ENCODE measurements at places on chromosomes 1 and 21.

GRCh38 chr1:208083715-208084085 is 160.5 kb downstream of the PLXNA2 start:
- DNase-seq: no peak

DNA sequence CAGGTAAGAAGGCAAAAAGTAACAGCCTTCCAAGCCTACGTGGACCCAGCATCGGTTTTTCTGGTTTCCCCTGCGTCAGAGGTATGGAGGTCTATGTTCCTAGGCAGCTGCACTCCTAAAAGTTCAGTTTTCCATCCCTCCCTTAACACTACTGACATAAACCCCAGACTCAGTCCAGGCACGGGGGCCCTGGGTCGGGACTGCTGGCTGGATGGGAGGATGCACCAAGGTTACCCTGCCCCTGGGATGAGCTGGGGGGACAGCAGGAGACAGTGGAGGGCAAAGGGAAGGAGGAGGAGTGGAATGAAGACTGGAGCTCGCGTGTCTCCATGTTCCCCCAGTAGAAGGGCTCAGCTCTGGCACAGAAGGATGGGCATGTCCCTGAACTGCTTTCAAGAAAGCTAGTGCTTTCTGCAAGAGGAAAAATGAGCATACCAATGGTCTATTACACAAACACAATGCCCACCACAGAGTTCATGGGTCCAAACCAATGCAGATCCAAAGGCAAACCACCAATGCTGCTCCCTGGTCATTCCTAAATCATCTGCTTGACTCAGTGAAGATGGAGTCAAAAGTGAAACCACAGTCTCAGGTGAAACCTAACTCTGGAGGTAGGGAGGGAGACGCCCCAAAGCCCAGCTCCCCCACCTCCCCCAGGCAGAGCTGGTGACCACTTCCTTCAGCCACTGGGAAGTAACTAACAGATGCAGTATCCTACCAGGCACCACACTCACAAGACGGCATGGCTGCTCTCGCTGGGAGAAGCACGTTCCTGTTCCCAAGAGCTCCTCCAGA is 54.9 kb downstream of the CD46 start:
- no peak for DNase-seq

DNA sequence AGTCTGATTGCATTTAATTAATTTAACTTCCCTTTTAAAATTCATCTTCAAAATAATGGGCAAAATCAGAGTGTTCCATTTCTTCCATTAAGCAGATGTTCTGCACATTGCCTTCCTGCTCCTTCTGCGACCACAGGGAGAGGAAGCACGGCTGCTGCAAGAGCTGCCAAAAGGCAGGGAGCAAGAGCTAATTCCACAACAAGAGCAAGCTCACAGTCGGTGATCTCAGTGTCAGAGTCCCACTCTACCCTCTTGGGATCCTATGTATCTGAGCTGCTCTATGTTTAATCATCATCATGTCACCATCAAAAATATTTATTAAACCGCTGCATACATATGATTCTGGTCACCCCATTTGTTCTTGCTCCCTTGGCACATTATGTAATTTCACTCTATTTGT is 255.3 kb upstream of the CAMK1G start:
- no peak for DNase-seq

- peak; percentile 91 for DNase-seq
Observed at GRCh38 chr1:224929335-224930237, at the start of gene DNAH14. TSS of gene DNAH14 (plus strand) at chr1:224929675. CDS start at chr1:224952703, 23,028 bp downstream.

DNA sequence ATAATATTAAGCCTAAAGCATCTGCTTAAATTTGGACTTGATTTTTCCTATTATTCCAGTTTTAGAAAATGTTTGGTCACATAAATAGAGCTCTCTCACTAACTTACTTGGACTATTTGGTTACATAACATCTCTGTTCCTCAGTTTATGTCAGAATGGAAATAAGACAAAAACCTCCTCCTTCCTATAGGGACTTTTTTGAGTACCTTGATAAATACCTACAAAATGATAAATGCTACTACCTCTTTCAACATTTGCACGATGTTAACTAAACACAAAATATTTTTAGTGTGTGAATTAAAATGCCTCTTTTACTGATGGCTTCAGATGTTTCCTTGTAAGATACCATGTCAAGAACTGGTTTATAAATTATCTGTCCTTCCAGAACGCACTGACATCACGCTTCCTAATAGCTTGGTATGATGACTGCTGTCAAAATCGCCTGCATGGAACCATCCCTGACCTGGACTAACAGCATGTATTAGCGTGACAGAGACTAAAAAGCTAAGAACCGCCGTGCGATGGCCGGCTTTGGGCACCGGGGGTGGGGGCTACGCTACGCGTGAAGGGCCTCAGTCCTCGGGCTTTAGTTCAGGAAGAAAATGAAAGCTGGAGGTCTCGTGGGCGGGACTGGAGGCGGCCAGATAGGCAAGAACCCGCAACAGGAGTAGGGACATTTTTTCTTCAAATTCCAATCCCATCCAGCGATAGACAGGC is 133.2 kb upstream of the BARHL2 start:
- peak; percentile 13 for DNase-seq

DNA sequence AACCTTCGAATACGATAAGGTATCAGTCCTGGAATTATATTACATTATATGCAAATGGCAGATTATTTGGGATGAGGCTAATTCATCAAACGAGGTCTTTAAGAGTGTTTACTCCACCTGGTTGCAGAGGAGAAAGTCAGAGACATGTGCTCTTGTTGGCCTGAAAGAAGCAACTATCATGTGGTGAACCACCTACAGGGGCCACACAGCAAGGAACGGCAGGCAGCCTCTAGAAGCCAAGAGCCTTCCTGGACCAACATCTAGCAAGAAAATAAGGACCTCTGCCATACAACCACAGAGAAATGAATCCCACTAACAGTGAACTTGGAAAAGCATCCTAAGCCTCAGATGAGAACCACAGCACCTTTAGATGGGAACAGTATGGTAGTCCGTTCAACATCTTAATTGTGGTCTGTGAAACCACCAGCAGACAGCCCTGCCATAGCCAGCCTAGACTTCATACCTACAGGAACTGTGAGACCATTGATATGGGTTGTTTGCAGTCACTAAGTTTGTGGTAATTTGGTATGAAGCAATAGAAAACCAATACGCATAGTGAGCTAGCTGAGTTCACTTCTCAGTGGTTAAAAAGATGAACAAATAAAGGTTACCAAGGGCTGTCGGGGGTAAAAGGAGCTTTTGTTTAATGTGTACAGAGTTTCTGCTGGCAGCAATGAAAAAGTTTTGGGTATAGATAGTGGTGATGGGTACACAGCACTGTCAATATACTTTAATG is 345.7 kb upstream of the RUNX1 start:
- DNase-seq: no peak

- DNase-seq: no peak
Observed at GRCh38 chr1:52970149-52970548, 43.1 kb downstream of the SCP2 start.

GRCh38 chr1:108671143-108671542 is 10.2 kb upstream of the HENMT1 start:
- DNase-seq: no peak

GRCh38 chr1:159172614-159173291 is 1.3 kb downstream of the CADM3 start:
- no peak for DNase-seq

DNA sequence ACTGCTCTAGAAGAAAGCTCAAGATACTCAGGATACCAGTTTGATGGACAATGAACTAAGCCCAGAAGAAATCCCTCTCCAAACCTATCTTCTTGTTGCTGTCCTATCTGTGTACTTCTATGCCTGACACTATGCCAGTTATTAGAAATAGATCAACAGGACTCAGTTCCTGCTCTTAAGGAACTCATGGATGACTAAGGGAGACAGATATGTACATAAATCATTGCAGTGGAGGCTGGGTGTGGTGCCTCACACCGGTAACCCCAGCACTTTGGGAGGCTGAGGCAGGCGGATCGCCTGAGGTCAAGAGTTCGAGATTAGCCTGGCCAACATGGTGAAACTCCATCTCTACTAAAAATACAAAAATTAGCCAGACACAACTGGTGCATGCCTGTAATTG is 42.4 kb upstream of the AK4 start:
- no peak for DNase-seq

- no peak for DNase-seq
Observed at GRCh38 chr1:33500547-33500946, 28.1 kb downstream of the ZSCAN20 start.

GRCh38 chr1:93671099-93671621 is 10.5 kb downstream of the BCAR3 start:
- no peak for DNase-seq

DNA sequence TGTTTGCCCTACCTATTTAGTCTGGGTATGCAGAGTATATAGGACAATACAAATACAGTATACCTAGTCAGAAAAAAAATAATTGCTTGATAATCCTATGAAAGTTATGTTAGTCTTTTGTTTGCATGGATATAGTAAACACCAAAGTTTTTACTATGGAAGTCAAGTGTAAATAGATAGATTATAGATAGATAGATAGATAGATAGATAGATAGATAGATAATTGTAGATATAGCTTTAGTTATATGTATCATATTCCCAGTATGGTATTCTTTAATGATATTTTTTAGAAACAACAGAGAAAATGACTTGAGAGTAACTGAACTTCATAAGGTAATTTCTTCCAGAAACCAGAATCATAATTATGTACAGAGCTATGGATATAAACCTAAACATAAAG is 158.2 kb downstream of the NCAM2 start:
- no peak for DNase-seq

DNA sequence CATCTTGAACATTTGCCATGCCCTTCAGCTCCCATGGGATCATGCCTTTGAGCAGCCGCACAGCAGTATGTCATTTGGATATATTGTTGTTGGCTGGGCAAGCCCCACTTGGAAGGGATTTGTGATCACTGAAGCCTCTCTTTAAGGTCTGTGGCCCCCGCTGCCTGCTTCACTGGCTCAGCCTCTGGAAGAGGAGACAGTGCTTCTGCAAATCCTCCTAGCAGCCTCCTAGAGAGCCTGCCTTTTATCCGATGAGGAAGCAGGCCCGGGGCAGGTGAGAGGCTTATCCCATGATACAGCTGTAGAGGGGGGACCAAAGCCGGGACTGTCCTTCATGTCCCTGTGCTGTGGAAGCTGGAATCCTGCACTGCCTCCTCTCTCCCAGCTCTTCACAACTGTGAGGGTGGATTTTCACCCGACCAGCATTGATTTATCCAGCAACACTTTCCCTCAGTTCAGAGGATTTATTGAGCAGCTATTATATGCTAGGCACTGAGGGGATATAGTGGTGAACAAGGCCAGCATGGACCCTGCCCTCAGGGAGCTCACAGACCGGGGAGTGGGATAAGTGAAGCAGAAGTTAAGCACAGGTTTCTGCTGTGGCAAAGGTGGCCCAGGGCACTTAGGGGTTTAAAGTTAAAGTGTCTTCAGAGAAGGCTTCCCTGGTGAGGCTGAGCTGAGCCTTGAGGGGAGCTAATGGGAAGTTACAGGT is 3.9 kb downstream of the TMEM61 start:
- DNase-seq: no peak

- no peak for DNase-seq
Observed at GRCh38 chr1:225866061-225866837, 15.9 kb downstream of the TMEM63A start.

DNA sequence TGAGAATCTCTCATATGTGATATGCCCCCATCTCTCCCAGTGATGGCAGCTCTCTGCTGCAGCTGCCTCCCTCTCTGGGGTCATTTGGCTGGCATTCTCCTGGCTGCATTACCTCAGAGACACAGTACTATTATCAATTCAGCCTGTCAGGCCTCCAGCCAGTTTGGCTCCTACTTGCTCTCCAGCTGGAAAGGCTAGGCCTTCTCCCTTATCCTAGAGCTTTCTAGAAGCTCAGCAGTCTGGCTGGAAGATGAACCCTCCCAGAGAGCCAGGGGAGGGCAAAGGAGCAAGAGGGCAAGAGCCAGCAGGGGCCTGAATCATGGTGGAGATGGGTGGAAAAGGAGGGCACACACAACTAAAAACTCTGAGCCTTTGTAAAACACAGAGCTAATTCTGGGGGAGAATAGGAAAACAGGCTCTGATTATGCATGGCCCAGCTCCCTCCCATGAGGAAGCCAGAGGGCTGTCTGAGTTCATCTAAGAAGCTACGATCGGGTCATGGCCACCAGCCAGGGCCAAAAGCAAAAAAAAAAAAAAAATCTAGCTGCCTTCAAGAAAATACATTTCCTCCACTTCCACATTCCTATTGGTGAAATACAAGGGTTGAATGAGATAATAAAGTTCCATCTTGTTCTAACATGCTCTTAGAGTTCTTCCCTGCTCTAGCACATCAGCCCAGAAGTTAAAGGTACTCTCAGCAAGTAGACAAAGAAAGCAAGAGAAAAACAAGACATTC is 8.8 kb downstream of the LAMB3 start:
- no peak for DNase-seq

- DNase-seq: peak; percentile 42
Observed at GRCh38 chr1:12618965-12619791, 1.2 kb upstream of the DHRS3 start.

DNA sequence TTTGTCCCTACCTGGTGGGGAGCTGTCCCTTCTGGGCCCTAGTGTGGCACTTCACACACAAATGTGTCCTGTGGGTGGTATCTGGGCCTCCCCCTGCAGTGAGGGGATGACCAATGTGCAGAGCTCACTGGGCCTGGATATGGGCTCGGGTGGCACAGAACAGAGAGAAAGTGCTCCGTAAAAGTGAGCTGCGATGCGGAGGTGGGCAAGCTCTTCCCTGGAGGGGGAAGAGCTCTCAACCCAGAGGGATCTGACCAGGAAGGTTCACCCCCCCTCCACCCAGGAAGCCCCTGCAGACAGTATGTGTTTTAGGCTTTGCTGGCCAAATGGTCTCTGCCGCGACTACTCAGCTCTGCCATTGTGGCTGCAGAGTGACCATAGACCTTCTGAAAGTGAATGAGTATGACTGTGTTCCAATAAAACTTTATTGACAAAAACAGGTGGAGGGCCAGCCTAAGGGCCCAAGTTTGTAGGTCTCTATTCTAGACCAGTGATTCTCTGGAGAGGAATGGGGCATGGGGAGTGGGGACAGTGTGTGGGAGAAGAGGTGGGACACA is 8.6 kb upstream of the ITGB2 start:
- DNase-seq: no peak

- DNase-seq: no peak
Observed at GRCh38 chr21:42234041-42234440, 15.1 kb downstream of the ABCG1 start.

DNA sequence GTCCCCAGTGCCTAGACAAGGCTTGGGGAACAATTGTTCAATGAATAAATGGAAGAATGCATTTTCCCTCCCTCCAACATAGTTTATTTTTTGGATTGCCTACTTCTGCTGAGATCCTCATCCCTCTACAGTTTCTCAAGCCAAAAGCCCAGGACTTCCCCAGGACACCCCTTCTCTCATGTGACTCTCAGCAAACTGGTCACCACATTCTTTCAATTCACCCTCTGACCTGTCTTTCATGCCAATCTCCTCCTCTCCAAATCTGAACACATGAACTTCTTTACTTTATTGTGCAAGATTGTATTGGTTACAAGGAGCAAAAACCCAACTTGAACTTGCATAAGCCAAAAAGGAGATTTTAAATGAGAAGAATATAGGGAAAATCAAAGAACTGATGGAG is 103.2 kb upstream of the JUN start:
- no peak for DNase-seq

DNA sequence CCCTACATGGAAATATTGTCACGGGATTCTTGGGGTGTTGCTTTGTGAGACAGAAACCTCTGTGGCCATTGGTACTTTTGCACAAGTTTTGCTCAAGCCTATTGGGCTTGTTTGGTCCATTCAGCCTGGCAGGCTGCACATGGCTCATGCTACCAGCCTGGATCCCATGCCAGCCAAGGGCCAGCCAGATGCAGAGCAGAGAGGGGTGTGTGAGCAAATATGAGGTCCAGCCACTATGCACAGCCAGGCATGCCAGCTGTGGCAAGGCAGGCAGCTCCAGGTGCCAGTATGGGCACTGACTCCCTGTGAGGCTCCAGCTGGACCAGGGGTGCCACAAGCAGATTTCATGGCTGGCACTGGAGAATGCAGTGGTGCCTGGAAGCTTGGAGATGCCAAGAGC is 6.7 kb upstream of the CHD1L start:
- no peak for DNase-seq
